Skeletal muscle tissue (tissue), 5 donors: ENCODE measurements at places on chromosomes 11 and 22. TPM values are rescaled to one million over a fixed set of nuclear protein-coding genes. Genes with fewer than 3 reads are reported as not detected.

The POLDIP3 gene
- total RNA-seq = 22.4 TPM

The SLC17A6 gene
- total RNA-seq = not detected

The THRSP gene
- 26.1 TPM for total RNA-seq

The BATF2 gene
- 0.52 TPM for total RNA-seq

The OR51G2 gene
- not detected for total RNA-seq

The TMEM191B gene
- not detected for total RNA-seq

The SCGB1A1 gene
- not detected for total RNA-seq

The KCNC1 gene
- total RNA-seq = under 0.01 TPM

The GSTT2B gene
- 4.7 TPM for total RNA-seq

The PRG3 gene
- total RNA-seq = 2.6 TPM

The PRAME gene
- not detected for total RNA-seq

The LARGE2 gene
- total RNA-seq = not detected

The METTL15 gene
- total RNA-seq = 21.9 TPM

The MMP8 gene
- 1.6 TPM for total RNA-seq

The SCGB2A2 gene
- total RNA-seq = not detected

The TMEM45B gene
- not detected for total RNA-seq

The CLMP gene
- 8.9 TPM for total RNA-seq

The SLC35F2 gene
- total RNA-seq = 3.1 TPM
